ENCODE measurements at places on chromosomes 5 and 9.

DNA sequence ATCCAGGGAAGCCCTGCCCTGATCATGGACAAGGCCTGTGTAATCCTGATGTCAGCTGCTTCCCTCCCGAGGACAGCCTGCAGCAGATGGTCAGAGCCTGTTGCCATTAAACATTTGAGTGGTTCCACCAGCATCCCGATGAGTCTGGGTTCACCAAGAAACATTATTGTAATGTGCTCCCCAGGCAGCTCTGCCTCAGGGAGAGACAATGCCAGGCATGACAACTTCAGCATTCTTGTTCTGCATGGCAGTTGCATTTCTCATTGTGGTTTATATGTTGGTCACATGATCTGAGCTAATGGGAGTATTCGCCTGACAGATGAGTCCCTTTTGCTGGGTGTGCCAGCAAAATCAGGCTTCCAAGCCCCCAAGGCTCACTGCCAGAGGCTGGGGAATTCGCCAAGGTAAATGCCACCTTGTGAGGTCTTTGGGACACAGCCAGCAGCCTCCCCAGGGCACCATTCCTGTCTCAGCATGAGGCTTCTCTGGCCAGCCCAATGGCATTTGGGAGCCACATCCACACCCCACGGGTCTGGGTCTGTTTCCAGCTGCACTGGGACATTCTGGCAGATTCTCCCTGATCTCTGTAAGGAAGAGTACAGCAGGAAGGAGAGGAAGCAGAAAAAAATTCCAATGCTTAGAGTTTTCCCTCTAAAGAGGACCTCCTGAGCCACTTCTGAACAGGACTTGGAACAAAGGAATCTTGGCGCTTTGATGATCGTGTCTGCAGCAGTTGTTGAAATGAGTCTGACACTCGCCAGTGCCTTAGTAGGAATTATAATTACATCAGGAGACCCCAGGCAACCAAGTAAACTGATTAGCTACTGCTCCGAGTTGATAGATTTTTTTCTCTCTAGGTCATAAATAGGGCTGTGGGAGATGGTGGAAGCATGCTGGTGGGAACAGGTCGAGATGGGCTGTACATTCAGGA is 18.7 kb downstream of the KCNIP1 start:
- DNase-seq = no peak

GRCh38 chr9:70587201-70587600 is 172.7 kb upstream of the KLF9 start:
- DNase-seq = no peak

DNA sequence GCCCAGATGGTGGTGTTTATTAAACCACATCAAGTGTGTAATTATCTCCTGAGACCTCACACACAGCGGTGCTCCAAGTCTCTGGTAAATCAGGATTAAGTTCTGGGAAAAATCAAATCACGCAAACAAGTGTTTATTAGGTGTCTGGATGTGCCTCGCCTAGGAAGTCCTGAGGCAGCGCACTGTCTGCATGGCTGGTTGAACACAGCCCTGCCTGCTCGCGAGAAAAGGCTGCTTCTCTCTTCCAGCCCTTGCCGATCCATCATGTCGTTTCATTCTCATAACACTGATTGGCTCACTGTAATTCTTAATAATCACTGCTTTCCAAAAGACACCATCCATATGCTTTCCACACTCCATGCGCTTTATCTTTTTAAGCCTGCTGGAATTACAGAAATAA is 229.6 kb upstream of the DAP start:
- DNase-seq = no peak

DNA sequence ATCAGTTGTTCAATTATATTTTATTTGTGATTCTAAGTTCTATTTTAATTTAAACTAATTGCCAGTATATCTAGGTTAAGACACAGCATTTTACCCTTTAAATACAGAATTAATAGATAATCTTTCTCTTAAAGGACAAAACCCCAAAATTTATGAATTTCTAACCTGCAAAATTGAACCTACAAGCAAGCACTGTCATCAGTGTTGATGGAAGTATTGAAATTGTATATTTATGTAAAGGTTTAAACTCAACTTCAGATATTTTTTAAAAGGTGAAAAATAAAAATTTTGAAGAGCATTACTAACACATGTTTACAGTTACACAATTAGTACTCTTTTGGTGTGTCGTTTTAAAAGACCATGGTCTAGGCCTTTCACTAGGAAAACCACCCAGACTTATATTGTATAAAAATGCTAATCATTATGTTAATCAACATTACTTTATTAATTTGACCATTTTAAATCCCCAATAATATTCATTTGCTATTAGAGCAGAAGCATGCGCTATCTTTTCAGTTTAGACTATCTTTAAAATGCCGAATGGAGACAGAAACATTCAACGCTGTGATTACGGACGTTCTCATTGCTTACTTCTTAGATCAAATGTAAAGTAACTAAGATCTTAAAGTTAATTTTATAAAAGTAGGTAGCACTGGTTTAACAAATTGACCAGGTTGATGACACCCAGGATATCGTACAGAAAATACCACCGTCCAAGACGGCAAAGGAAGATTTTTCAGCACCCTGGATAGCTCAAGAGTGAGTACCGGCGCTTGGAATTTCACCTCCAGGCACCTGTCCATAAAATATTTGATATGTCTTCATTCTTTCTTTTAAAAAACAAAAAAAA is 3.2 kb downstream of the OTP start:
- no peak for DNase-seq
